ENCODE measurements at places on chromosomes 13 and 19. TPM values are rescaled to one million over a fixed set of nuclear protein-coding genes. Genes with fewer than 3 reads are reported as not detected.

DNA sequence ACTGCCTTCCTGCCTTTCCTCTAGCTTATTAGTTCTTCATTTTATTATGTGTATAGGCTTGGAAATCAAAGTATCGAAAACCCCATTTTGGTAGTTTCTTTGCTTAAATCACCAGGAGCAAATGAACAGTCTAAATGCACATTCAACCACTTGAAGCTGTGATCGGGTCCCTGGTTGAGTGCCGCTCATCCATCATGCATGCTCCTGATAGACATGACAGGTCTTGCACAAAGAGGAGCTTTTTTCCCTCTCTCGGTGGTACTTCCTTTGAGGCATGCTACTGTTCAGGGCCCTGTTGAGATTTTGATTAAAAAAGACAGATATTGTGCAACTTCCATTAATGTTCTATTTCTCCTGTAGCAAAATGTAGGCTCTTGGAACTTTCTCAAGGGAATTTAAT is 185.8 kb downstream of the OLFM4 start:
- DNase-seq: no peak

DNA sequence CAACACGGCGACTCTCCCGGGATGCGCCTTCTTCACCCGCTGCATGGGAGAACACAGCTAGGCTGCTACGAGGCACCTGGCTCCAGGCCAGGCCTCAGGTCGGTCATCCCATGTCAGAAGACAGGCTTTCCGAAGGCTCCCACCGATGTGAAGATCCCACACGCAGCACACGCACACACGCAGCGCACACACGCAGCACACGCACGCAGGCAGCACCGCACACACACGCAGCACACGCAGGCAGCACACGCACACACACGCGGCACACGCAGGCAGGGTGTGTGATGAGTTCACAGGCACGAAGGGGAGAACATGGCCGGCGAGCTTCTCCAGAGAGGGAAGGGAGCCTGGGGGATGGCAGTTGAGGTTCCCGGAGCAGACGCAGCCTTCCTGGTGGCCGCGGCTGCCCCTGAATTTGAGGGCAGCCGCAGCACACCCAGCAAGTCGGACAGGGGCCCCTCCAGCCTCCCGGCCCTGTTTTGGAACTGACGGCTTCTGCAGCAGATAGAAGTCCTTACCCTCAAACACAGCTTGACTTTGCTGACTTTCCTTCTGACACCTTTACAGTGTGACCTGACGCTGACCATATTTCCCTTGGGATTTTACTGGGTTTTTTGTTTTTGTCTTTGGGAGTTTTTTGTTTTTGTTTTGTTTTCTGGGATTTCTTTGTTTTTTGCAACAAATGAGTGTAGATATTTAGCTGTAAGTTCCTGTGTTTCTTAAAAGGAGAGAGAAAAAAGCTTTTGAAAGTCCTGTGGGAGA is 55.9 kb downstream of the RASA3 start:
- DNase-seq: no peak

DNA sequence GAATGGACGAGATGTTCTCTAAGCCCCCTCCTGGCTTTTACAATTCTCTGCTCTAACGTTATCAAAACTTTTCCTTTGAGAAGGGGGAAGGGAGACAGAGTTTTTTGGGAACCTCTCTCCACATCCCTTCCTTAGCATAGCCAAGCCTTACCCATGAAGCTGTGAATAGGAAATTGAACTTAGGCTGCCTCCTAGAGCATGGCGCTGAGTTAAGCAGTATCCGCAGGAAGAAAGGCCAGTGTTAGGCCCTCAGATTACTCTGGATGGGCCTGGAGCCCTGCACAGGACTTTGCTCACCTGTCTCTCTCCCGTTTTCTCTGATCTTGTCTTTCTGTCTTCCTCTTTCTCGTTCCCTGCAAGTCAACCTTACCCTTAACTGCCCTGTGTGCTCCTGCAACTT is 39.6 kb downstream of the CYP2B6 start:
- no peak for DNase-seq

DNA sequence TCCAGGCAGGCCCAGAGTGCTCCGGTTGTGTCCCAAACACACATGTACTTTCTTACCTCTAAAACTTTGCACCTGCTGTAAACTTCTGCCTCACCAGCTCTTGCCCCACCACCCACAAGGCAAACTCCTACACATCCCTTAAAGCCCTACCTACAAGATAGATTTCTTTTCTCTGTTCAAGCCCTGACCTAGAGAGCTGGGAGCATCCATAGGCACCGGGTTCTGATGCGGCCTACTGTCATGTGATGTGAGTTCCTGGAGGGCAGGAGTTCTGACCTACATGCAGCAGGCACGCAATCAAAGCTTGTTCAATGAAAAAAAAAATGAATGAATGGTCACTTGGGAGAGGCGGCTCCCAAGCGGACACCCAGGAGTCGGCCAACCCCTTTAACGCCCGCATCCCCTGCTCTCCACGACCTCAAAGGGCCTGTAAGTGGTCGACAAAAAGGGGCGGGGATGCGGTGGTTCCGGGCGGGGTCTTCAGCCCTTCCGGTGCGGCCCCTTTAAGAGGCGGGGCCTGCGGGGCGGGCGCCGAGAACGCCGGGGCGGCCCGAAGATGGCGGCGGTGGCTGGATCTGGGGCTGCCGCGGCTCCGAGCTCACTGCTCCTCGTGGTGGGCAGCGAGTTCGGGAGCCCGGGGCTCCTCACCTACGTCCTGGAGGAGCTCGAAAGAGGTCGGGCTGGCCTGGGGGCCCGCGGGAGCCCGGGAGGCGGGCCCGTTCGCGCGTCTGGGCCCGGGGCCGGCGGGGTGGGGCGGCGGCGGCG is at the start of gene MAP1S:
Gene MAP1S, plus strand, starts transcription at position 534 of the 765 bp plus-strand sequence. Its CDS starts 23 bp downstream, at position 557.
- peak; percentile 73 for DNase-seq

GRCh38 chr13:36918246-36919131 is 1.5 kb downstream of the SMAD9 start:
- DNase-seq: no peak

DNA sequence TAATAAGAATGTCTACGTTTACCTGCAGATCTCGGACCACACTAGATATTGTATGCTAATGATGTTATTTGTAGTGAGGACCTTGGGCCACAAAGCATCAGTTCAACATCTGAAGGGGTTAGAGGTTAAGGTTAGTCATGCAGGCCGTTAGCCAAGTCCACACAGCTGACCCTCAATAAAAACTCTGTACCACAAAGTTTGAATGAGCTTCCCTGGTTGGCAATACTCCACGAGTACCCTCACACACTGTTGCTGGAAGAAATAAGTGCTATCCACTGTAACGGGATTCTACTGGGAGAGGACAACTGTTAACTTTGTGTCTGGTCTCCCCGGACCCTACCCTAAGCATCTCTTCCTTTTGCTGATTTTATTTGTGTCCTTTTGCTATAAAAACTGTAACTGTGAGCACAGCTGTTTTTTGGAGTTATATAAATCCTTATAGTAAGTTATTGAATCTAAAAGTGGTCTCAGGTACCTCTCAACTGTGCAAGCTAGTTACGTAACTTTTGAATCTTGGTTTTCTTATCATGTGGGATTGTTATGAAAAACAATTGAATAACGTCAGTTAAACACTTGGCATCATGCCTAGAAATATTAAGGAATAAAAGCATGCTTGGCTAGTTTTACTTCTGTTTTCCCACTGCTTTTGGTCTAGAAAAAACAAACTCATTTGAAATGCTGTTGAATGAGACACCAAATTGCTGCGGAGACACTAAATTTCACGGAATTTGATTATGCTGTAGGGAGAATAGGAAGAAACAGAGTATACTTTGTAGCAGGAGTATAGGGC is 181.5 kb downstream of the DNAJC3 start:
- no peak for DNase-seq

GRCh38 chr19:7856679-7857663 is 17.2 kb downstream of the PRR36 start:
- no peak for DNase-seq

- DNase-seq: no peak
Measured at GRCh38 chr19:3720349-3720917, 12.2 kb downstream of the TJP3 start.

- DNase-seq: no peak
Measured at GRCh38 chr19:49491804-49492572, 4.2 kb upstream of the RPS11 start.

Gene PRR12
- total RNA-seq: 31.3 TPM

Gene TNFRSF19
- 4.3 TPM for total RNA-seq

Gene RASGRP4
- 4.1 TPM for total RNA-seq

All from aorta (tissue), 5 donors.